Astrocyte (in vitro differentiated cells and primary cell): ENCODE measurements at places on chromosomes 2 and 18.

- no peak for DNase-seq
These were observed 164.1 kb downstream of the MBD5 start for GRCh38 chr2:148184976-148185375.

DNA sequence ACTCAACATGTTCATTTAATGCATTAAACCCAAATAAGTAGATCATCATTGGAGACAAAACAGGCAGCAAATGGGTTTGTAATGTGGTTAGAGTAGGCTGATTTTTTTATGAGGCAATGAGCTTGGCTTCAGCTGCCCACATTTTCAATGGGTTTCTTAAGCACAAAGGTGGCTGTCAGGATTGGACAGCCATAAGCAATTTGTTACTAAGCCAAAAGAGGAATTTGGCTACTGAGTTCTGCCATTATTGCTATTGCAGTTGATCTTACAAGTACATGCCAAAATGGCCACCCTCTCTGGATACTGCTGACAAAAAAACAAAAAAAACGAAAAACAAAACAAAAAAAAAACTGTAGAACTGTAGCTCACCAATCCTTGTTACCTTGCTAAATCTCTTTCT is 1348.0 kb upstream of the PIK3C3 start:
- no peak for DNase-seq

DNA sequence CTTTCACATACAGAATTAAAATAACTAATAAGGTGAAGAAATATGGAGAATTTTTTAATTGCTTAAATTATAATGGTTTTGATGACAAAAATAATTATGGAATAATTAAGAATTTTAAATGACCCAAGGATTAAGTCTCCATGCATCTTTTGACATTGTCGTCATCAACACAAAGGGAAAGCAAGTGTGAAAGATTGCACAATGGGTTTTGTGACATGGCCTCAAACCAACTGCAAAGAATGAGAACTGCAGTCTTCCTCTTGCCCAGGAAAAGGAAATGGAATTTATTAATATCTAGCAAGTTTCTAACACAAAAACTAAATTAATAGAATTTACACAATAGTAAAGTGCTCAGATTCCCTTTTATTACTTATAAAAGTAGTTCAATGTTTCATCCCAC is 329.1 kb upstream of the PKDCC start:
- DNase-seq: no peak

GRCh38 chr2:101689114-101689825 is 8.2 kb upstream of the MAP4K4 start:
- no peak for DNase-seq

GRCh38 chr2:195727106-195727505 is 70.1 kb downstream of the SLC39A10 start:
- DNase-seq: no peak

DNA sequence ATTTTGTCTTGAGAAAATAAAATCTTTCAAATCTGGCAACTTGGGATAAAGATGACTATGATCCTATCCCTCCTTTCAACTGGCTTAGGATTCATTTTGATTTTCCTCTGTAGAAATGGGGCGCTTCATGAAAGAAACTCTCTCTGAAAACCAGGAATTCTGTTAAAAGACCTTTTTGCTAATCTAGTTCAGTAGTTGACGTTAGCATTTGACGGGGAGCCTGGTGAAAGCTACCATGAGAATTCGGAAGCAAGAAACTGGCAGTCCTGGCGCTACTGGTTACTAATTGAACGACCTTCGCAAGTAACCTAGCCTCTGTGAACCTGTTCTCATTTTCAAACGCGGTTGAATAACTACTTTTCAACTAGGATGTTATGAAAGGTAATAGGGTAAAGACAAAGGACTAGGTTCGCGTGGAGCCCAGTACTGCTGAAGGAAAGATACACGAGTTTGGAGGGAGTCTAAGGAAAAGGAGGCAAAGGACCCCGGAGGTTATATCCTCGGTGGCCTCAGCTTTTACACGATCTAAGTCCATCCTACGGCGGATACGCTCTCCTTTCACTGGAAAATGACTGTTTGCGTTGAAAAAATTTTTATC is 604 bp upstream of the STK11IP start:
- DNase-seq: no peak
